ENCODE measurements at places on chromosomes 4 and X.
A peak's percentile ranks its signal among the peaks of the same experiment; 100 is the strongest.

DNA sequence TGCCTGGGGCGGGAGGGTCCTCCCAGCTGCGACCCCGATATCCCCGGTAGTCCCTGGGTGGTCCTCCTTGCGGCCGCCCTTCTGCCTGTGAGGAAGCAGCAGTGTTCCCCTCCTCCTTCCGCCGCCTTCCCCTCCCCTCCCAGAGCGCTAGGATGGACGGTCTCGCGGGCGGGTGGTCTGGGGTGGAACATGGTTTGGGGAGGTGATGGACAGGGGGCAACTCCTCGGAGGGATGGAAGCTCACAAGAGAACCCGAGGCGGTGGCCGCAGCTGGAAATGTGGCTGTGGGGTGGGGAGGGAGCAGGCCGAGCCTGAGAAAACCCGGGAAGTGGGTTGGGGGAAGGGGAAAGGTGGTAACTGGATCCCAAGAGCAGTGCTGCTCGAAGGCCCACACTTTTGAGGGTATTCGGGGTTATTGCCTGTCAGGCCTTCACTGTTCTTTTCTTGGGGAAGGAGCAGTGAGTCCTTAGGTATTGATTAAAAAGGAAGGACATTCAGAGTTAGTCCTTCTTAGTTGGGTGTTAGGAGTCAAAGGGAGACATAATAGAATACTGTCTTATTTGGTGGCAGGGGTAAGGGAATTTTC, 581 bp downstream of the UBE2K start:
- peak; percentile 53 for DNase-seq

DNA sequence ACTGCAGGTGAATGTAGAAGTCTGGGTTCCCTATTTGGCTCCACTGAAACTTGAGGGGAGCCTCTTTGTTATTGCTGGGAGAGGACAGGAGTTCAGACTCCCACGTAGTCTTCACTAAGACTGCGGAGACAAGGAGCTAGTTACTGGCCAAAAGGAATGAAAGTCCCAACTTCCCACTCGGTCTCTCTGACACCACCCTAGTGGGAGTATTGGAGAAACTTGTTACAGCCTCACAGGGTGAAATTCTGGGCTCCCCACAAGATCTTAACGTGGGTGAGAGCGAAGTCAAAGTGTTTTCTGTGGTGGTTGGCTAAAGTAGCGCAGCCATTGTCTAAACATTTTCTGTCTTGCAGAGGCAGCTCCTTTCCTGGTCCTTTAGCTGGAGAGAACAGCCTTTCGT, 13.5 kb downstream of the MYOZ2 start:
- no peak for DNase-seq

GRCh38 chrX:115409551-115409950, 120.0 kb downstream of the LUZP4 start:
- DNase-seq = no peak

GRCh38 chrX:123884809-123885408, 25.1 kb downstream of the XIAP start:
- peak; percentile 48 for DNase-seq

GRCh38 chr4:143133977-143134376, 50.7 kb upstream of the USP38 start:
- no peak for DNase-seq

DNA sequence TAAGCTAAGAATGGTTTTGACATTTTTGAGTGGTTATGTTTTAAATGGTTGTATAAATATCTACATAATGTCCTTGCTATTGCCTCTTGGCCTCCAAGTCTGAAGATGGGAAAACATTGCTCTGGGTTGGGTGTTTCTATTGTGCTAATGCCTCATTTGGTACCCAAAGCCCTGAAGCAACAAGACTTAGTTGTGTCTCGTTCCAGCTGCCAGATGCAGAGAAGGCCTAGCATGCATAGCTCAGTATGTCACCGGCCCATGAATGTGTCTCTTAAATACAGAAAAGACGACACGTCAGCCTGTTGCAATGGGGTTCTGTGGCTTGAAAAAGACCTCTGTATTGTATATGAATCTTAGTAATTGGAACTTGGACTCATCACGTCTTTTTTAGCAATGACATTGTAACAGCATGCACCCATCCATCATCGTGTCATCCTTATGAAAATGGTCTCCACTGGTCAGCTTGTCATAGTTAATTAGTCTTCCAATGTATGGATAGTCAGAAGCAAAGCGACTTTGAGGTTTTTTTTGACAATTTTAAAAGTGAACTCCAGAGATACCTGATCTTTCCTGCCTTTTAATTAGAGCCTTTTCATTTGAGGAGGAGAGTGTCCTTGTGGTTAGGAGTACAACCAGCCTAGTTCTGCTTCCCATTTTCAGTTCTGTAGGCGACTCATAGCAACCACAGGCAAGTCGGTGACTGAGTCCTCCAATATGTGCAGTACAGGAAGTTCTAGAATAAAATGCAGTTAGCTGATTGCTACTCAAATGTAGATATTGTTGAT, 126.4 kb upstream of the GATB start:
- DNase-seq = no peak

Measured in CD4-positive, alpha-beta T cell treated with Interleukin-6 for 4 hours (primary cell).